NCI-H69 (cell line): ENCODE measurements at places on chromosomes 1 and 21.
A peak's percentile ranks its signal among the peaks of the same experiment; 100 is the strongest.

GRCh38 chr1:54289712-54290233 is 89.8 kb downstream of the MRPL37 start:
- no peak for DNase-seq

GRCh38 chr1:161902182-161902581 is 121.5 kb downstream of the OLFML2B start:
- no peak for DNase-seq

GRCh38 chr1:13830170-13830569 is 130.2 kb downstream of the PRDM2 start:
- no peak for DNase-seq

DNA sequence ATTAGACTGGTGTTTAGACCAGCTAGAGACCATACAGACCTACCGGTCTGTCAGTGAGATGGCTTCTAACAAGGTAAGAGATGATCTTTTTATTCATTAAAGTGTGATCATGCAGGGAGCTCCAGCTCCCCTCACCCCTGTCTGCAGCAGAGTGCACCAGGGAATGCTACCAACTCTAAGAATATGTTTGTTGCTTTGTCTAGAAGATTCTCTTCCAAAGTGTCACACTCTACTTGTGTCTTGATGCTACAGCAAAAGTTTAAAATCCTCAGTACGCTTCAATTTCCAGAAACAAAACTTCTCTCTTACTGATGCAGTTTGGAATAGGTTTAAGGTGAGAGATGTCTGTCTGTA is 201.4 kb upstream of the SGIP1 start:
- no peak for DNase-seq

GRCh38 chr1:25624156-25624555 is 7.6 kb downstream of the MAN1C1 start:
- DNase-seq, result no peak

- no peak for DNase-seq
These were observed 1.7 kb downstream of the CC2D1B start for GRCh38 chr1:52364235-52364839.

DNA sequence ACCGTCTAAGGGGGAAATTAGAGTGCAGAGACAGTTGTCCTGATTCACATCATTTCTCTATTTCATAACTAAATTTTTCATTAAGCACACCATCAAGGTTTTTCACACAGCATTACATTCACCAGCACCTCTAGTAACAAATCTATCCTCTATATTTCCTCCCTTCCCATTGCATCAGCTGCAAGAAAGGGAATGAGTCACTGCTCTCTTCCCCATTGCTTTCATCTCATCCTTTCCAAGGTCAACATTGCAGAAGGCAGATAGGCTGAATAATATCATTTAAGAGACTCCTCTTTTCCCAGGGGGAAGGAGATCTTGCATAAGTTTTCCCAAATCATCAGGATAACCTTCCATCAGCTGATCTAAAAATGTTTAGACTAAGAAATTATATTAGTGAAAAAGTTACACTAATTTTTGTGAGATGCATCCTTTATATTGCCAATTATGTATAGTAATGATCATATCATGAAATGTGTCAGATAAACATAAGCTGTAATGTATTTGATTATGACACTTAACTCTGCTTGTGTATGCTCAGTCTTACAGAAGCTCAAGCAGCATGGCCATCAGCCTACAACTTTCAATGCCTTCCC is 4.3 kb downstream of the INTS7 start:
- DNase-seq, result peak; percentile 64

DNA sequence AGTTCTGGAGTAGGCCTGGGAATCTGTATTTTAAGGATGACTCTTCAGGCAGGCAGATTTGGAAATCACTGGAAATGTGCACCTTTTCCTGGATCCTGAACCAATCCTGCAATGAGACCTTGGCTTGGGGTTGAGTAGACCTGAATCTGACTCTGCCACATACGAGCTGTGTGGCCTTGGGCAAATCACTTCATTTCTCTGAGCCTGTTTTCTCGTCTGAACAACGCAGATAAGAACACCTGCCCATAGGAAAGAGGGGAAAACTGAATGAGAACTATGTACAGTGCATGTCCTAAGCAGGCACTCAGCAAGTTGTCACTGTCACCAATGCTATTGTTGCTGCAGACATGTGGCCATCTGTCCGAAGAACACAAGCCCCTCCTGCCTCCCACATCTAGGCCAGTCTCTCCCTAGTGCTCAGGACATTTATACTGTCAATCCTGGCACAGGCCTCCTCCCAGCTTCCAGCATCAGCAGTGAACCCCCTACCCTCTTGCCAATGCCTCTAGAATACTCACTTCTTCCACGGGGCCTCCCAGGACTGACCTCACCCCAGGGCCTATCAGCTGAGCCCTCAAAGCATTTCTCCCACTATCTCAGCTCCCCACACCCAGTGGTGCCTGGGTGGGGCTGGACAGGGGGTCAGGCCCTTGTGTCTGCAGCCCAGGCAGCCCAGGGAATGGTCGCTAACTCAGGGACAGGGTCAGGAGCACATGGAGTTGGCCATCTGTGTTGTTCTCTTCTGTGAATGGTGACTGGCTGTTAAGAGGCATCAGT is 88.8 kb upstream of the ZBTB40 start:
- DNase-seq, result no peak

- DNase-seq, result no peak
These were observed 123.1 kb downstream of the OLFM3 start for GRCh38 chr1:101873672-101874071.

DNA sequence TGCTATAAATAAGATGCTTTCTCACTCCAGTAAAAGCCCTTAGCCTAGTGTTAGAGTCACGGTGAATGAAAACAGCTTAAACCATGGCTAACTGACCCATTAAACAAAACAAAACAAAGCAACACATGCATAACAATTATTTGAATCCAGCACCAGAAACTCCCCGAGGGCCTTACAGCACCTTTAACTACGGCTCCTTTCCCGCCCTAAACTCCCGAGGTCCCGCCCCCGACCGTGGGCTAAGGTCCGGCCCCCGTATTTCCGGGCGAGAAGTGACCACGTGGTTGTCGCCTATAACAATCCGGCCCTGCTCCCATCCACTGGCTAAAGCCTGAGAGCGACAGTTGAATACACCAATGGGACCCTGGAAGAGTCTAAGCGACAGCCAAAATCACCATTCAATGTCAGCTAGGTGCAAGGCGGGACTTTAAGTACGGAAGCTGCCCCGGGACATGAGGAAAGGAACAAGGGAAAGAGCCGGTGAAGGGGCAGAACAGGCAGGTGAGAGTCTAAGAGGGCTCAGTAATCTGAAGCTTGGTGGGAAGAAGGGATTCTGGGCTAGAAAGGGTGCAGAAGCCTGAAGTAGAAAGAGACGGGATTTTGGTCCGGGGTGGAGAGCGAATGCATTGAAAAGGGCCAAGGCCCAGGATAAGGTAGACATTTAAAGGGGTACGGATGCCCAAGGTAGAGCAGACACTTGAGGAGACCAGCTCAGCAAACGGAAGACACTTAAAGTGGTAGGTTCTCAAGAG is at the start of gene FLAD1:
FLAD1 (plus strand) TSS at position 448 of the 752 bp plus-strand sequence. CDS start 351 bp downstream, outside the sequence.
- peak; percentile 100 for DNase-seq

DNA sequence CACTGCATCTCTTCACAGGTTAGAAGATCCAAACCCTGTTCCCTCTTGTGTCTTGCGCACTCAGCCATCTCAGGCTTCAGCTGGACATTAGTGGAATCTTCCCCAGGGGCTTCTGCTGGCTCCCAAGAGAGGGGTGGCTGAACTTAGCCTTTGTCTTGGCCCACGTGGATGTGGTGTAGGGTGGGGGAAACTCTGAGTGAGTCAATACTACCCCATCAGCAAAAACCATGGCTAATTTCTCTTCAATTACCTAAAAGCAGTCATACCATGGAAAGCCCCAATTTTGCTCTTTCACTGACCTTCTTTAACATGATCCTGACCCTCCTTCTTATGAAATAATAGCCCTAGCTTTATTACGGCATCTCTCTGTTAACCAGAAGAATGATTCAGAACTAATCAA is 72.5 kb upstream of the RAB3GAP2 start:
- no peak for DNase-seq

GRCh38 chr1:3603571-3604467 is 7.5 kb downstream of the MEGF6 start:
- no peak for DNase-seq

DNA sequence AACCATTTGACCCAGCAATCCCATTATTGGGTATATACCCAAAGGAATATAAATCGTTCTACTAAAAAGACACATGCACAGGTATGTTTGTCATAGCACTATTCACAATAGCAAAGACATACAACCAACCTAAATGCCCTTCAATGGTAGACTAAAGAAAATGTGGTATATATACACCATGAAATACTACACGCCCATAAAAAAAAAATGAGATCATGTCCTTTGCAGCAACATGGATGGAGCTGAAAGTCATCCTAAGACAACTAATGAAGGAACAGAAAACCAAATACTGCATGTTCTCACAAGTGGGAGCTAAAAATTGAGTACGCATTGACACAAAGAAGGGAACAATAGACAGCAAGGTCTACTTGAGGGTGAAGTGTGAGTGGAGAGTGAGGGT is 72.0 kb downstream of the EIF4G3 start:
- DNase-seq, result no peak

DNA sequence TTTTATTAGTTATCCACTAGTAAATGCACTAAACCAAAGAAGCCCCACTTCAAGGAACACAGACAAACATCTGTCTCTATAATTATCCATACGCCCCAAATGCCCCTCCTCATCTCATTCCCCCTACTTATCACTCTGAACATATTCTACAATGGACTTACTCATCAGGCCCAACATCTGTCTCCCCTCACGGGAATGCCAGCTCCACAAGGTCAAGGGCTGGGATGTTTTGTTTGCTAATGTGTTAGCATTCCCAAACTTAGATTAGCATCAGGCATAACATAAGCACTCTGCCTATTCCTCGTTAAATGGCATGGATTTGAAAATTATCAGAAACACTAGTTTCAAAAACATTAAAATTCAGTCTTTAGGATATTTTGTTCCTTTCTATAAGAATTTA is 279.5 kb downstream of the DSCAM start:
- peak; percentile 76 for DNase-seq

- DNase-seq, result peak; percentile 59
These were observed 12.3 kb upstream of the IFNLR1 start for GRCh38 chr1:24199291-24199900.

- no peak for DNase-seq
These were observed 19.8 kb upstream of the VCAM1 start for GRCh38 chr1:100699744-100700143.

GRCh38 chr1:160911925-160912324 is 26.9 kb upstream of the ITLN1 start:
- no peak for DNase-seq

GRCh38 chr1:11357276-11357675 is 84.3 kb downstream of the UBIAD1 start:
- no peak for DNase-seq

DNA sequence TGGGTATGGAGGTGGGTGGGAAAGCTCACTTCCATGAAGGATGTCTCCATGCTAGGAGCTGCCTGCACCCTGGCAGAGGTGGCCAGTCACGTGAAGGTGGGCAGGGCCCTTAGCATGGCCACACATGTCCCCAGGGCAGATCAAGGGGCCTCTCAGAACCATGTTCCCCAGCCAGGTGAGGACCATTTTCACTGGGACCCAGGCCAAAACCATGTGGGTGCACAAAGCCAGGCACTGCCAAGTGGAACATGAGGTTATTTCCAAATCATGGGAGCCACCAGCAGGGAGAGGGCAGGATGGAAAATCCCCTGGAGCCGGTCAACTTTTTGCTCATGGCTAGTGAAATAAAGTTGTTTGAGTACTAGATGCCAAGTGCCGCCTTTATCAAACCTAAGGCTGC is 9.7 kb downstream of the ZNF692 start:
- no peak for DNase-seq

GRCh38 chr21:45618287-45618686 is 25.2 kb upstream of the PCBP3 start:
- peak; percentile 43 for DNase-seq

GRCh38 chr1:230849451-230850224 is 18.7 kb downstream of the C1orf198 start:
- no peak for DNase-seq

DNA sequence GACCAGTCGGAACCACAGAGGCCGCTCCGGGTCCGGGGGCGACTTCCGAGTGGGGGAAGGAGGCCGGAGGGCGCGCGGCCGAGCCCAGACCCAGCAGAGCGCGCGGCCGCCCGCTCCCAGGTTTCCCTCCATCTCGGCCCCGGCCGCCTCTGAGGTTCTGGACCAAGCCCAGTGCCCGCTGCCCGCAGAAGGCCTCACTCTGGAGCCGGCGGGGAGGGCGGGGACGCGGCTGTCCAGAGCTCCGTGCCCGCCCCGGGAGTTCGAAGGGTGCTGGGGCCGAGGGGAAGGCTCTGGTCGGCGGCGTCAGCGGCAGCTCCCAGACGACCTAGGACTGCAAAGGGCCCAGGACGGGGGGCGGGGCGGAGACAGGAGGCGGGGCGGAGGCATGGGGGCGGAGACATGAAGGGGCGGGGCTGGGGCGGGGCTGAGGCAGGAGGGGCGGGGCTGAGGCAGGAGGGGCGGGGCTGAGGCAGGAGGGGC is 48.0 kb upstream of the SLC19A1 start:
- DNase-seq, result no peak

DNA sequence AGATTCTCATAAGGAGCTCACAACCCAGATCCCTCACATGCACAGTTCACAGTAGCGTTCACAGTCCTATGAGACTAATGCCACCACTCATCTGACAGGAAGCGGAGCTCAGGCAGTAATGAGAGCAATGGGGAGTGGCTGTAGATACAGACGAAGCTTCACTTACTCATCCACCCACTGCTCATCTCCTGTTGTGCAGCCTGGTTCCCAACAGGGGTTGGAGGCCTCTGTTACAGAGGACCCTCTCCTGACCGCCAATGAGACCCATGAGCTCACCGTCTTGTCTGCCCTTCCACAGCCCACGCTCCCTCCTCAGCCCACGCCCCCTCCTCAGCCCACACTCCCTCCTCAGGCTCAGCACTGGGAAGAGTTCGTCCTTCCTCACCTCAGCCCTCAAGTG is 39.6 kb downstream of the RSPH1 start:
- DNase-seq, result no peak

- no peak for DNase-seq
These were observed 38.7 kb downstream of the FASLG start for GRCh38 chr1:172697534-172698002.

GRCh38 chr1:243970077-243970476 is 81.0 kb upstream of the ZBTB18 start:
- DNase-seq, result no peak

GRCh38 chr1:30452170-30452569 is 271.2 kb downstream of the MATN1 start:
- no peak for DNase-seq

DNA sequence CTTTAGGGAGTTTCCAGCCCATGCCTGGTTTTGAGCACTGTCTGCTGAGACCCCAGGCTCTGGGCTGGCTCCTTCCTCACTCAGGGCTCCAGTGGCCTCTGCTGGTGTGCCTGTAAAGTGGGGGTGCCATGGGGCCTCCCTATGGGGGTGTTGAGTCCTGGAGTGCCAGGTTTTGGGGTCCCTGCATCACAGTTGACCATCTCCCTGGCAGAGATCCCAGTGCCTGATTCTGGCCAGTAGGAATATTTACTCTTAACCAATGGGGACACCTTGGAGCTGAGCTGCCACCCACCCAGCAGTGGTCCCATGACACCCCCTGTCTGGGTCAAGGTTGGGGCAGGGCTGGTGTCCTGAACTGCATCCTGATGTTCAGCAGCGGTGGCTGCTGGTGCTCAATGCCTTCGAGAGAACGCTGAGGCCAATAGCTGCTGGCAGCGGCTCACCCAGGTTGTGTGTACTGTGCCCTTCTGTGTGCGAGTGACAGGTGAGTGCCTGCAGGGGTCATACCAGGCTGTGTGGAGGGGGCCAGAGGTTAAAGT is 9.6 kb upstream of the ZNF669 start:
- DNase-seq, result no peak
